ENCODE measurements at places on chromosomes 7 and 10. TPM values are rescaled to one million over a fixed set of nuclear protein-coding genes. Genes with fewer than 3 reads are reported as not detected.
A peak's percentile ranks its signal among the peaks of the same experiment; 100 is the strongest.

DNA sequence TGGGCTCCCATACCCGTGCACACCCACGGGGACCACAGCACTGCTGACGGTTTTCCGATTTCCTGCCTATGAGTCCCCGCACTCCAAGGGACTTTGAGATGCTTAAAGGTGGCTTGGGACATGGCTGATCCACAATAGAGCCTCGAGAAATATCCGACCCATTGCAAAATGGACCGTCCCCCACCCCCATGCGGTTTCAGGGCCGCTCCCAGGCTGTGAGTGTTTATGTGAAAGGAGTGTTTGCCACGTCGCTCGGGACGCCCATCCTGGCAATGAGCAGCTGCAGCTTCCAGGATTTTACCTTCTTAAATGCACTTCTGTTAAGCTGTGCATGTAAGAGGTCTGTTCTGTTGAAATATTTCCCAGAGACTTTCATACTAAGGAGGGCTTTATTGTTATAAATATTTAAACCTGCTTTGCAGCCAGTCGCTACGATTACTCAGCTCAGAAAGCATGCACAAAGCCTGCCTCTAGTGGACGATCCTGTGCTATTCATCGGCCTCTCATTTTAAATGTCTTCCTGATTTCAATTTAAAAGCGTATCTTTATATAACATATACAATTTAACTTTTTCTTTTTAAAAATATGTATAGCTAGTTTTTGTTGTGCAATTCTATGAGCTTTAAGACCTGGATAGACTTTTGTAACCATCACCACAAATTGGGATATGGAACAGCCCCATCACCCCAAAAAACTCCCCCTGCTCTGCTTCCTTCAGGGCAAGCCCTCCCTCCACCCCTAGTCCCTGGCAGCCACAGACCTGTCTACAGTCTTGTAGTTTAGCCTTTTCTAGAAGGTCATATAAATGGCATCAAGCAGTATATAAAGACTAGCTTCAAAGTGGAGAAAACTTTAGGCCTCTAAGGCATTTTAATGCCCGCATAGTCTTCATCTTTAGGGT lies 418.3 kb downstream of the PAXIP1 start:
- H3K27me3 ChIP-seq: peaks cover 4% of the 10 kb centered on the region
- H3K4me3 ChIP-seq: no peak overlapping the region
- DNase-seq: no peak
- no peaks in the 10 kb centered on the region for H3K36me3 ChIP-seq
- H3K27ac ChIP-seq: no peak overlapping the region
- no peaks in the 10 kb centered on the region for H3K4me1 ChIP-seq

DNA sequence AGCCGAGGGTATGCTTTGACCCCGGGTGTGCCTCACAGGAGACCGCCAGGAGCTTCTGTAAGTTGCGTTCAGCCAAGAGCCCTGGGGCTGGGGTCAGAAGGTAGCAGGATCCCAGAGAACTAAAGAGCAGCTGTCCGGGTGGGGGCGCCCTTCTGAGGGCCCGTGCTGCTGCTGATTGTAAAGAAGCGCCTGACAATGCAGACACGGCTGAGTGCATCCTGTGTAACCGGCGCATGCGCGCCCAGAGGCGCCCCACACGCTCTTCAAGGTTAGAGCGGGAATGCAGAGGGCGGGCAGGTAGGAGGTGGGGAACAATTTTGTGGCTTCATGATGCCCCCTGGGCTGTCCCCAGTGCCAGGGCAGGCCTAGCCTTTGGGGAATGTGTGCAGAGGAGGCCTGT lies 210.2 kb upstream of the CTBP2 start:
- no peak for DNase-seq
- no peaks in the 10 kb centered on the region for H3K36me3 ChIP-seq
- no peaks in the 10 kb centered on the region for H3K27me3 ChIP-seq
- no peak overlapping the region for H3K27ac ChIP-seq
- no peak overlapping the region for H3K4me3 ChIP-seq
- no peaks in the 10 kb centered on the region for H3K4me1 ChIP-seq

DNA sequence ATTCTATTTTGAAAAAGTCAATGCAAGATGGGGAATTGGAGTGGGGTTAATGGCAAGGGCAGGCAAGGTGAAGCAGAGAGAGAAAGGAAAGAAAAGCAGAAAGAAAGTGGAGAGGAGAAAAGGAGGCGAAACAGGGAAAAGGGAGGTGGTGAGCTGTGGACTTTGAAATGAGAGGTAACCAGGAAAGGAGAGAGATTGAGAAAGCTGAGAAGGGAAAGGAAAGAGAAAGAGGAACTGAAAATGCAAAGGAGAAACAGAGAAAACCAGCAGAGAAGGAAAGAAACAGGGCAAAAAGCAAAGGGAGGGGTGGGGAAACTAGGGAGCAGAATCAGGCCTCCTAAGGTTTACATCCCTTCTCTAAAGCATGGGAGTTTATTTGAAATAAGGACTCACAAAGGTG lies 72.5 kb upstream of the TPK1 start:
- no peak overlapping the region for H3K27ac ChIP-seq
- peaks cover 4% of the 10 kb centered on the region for H3K27me3 ChIP-seq
- no peaks in the 10 kb centered on the region for H3K4me1 ChIP-seq
- no peak overlapping the region for H3K4me3 ChIP-seq

DNA sequence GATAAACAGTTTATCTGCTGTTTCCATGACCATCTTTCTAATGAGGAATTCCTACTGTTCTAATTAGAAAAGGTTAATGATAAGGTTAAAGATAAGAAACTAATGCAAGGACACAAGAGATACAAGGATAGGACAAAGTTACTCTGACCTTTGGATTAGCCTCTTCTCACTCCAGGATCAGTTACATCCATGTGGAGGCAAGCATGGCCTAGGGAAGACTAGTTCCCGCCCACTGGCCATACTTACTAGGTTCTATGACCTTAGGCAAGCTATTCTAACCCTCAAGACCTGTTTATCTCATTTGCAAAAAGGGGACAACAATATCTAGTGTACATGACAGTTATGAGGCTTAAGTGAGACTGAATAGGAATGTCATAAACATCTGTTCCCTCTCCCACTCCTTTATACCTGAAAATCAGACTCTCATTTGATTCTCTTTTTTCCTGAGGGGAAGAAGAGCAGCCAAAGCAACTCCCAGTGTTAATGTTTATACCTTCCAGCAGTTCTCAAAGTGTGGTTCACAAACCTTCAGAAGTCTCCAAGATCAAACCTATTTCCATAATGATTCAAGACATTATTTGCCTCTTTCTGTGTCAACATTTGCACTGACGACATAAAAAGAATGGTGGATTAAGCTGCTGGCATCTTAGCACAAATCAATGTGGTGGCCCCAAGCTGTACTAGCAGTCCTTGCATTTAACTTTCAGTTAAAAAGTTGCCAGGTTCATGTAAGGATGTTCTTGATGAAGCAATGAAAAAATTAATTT lies 72.0 kb downstream of the SRPK2 start:
- no peak overlapping the region for H3K27ac ChIP-seq
- no peak for DNase-seq
- H3K27me3 ChIP-seq: no peaks in the 10 kb centered on the region
- H3K4me1 ChIP-seq: no peaks in the 10 kb centered on the region

The IKZF1 gene
- total RNA-seq: not detected

DNA sequence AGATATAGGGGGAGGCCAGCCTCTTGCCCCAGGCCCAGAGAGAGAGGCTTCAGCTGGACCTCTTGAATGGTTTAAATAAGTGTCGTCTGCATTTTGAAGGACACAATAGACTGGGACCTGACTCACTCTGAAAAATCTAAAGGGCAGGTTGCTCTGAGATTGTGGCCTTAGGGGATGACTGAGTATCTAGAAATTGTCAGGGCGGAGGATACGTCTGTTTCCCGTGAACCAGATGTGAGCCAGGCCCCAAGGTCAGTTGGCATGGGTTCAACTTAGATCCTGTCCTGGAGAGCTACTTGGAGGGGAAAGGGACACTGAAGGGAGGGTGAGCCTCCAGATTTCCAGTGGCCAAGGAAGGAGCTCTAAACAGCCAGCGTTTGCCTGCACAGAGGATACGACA lies 110.2 kb downstream of the CHN2 start:
- H3K27me3 ChIP-seq: no peaks in the 10 kb centered on the region
- H3K27ac ChIP-seq: no peak overlapping the region
- no peak for DNase-seq
- H3K4me1 ChIP-seq: peaks cover 6% of the 10 kb centered on the region

The ZNF107 gene
- 21.4 TPM for total RNA-seq

DNA sequence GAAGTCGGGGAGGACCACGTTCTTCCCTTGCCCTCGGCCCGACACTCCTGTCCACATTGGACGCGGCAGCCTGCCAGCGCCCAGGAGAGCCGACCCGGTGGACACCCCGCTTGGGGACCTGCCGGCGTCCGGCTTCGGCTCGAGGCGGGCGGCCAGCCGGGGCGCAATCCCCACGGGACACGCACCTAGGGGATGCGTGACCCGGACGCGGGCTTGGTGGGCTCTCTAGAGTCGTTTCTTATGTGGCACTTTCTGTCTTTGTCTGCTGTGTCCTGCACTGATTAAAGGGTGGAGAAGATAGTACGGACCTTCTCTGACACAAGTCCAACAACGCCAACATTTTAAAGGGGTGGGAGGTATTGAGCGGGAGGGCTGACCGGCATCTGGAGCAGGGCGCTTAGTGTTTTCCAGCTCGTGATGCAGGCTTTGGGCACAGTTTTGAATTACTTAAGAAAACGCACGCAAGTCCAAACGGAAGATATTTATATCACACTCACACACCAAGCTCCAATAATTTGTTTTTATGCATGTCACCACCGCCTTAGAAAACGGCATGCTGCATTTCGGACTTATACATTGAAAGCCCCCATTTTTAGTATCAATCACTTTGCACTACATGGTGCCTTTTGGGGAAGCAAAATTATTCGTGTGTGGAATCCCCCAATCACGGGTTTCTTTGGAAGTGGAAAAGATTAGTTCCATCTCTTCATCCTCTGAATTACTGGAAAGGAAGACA lies 3.9 kb upstream of the SPAG6 start:
- H3K4me3 ChIP-seq: peak overlapping the region; percentile 96
- H3K4me1 ChIP-seq: peaks cover 3% of the 10 kb centered on the region
- DNase-seq: no peak
- peak overlapping the region; percentile 95 for H3K27ac ChIP-seq

The ITPRID1 gene
- total RNA-seq: not detected

DNA sequence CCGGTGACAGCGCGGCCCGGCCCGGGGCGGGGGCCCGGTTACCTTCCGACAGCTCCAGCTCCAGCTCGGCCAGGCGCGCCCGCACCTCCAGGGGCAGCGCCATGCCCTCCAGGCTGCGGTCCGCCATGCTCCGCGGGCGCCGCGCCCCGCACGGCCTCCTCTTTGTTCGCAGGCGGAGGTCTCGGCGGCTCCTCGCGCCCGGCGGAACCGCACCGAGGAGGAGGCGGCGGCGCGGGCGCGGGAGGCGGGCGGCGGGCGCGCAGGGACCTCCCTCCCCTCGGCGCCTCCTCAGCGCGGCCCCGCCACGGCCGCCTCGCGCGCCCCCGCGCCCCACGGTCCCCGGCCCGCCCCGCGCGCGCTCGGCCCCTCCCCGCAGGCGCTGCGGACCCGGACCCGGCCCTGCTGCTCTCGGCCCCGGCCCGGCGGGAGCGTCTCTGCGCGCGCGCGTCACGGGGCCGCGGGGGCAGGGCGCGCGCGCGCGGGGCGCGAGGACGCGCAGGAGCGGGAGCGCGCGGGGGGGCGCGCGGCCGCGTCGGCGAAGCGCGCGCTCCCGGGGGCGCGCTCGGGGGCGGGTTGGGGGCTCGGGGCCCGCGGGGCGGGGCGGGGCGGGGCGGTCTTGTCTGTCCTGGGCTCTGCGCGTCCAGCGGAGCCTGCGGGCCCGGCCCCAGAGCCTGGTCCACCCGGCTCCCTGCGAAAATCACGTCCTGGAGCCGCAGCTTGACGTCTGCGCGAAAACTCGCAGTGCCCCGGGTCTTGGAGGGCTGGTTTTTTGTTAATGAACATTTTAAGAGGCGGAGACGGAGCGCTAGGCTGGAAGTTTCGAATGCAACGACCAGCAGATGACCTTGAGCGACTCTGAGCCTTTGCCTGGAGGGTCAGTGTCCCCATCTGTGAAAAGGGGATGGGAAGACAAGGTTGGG lies at the start of gene DIP2C:
Gene DIP2C, minus strand, starts transcription at position 217 of the 920 bp plus-strand sequence. Its CDS starts 90 bp downstream, at position 127.
- no peaks in the 10 kb centered on the region for H3K36me3 ChIP-seq
- peak within 1 kb of the TSS; percentile 18 for H3K27ac ChIP-seq
- H3K4me3 ChIP-seq: peak within 1 kb of the TSS; percentile 85
- peaks cover 5% of the 10 kb centered on the region for H3K4me1 ChIP-seq
- peak; percentile 65 for DNase-seq
